ENCODE measurements at places on chromosomes 4 and X.

DNA sequence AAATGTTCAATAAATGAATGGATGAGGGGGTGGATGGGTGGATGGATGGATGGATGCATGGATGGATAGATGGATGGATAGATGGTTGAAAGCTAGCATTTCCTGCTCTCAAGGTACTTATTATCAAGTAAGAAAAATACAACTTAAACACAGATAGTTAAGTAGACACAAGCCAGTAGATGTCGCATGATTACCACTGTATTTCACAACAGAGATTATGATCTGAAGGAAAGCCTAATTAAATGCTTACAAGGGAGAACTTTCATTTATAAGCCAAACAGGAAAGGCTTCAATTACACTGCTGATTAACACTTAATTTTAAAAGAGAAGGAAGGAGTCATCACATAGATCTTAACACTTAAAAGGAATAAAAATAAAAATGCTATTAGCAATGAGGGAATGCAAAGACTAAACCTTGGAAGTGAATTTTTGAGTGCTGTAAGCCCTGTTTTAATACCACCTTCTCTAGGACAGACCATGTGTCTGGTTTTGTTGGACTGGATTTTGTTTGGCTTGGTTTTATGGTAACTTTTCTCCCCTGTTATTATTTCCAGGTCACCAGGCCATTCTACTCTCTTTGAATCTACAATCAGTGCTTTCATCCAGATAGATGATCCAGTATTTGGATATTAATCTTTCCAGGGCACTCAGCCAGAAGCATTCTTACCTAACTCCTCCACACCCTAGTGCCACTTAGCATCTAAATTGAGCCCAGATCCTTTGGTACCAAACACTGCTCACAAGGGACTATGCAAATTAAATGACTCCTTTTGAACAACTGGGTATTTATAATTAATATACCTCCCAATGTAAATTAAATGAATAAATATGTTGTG, 75.5 kb upstream of the SLC39A8 start:
- DNase-seq = no peak

- no peak for DNase-seq
These were observed 39.2 kb upstream of the HMX1 start for GRCh38 chr4:8910822-8911315.

- no peak for DNase-seq
These were observed 466.1 kb downstream of the C4orf33 start for GRCh38 chr4:129561886-129562671.

GRCh38 chrX:116172976-116173375, 2.4 kb downstream of the AGTR2 start:
- no peak for DNase-seq

DNA sequence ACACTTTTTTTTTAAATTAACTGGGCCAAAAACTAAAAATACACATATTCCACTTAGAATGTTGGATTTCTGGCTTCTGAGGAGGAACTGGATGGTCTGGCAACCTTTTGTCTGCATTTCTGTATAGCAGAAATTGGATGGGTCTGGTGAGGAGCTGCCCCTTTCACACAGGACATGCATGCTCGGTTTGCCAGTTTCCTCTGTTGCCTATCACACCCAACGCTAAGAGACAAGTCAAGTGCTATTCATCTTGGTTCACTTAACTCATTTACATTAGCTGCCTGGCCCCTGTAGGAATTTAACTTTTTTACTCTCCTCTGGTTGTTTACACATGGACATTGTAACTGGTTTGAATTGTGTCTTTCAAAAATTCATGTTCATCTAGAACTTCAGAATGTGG, 195.7 kb downstream of the PACRGL start:
- DNase-seq = no peak

DNA sequence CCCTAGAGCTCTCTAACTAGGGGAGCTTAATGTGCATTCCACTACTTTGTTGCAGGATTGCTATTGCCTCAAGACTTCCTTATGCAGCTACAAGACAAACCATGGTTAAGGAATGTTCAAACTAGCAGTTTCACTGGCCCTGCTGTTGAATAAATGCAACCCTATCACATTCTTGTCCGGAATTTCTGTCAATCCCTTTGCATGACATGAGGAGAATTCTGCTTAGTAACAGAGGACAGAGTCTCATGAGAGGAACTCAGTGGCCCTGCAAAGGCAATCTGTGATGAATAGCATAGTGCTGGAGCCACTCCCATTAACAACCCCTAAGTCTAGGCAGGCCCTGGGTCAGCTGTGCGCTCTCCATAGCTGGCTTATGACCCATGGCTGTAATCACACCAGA, 30.7 kb upstream of the SGMS2 start:
- DNase-seq = no peak

GRCh38 chr4:159012381-159012780, 90.5 kb upstream of the RAPGEF2 start:
- no peak for DNase-seq

GRCh38 chr4:156420623-156421022, 467.0 kb upstream of the CTSO start:
- no peak for DNase-seq

GRCh38 chr4:24174602-24175001, 284.8 kb upstream of the PPARGC1A start:
- DNase-seq = no peak

GRCh38 chr4:98662626-98663225, 4.3 kb upstream of the TSPAN5 start:
- DNase-seq = no peak

- no peak for DNase-seq
These were observed 450.6 kb upstream of the RASGEF1B start for GRCh38 chr4:81922313-81922712.

DNA sequence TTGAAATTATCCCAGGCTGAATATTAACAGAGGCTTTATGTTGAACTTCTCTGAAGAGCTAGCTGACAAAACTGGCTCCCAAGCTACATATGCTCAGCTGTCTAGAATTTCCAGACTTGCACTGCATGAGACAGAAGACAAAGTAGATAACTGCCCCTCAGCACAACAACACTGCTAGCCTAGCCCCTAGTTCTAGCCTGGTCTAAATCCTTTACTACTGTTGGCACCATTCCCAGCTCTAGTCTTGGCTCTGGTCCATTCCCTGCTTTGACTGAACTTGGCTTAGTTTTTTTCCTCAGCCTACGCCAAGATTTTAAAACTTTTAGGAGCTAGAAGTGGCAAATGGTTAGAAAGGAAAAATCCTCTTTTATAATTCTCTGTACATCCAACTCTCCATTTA, 7.6 kb upstream of the OPHN1 start:
- peak; percentile 73 for DNase-seq
